Hematopoietic multipotent progenitor cell treated with erythropoietin and hydrocortisone succinate and interleukin-3 and kit ligand, for 6 days (in vitro differentiated cells): ENCODE measurements at places on chromosomes 11 and 22.

- no peak for DNase-seq
Observed at GRCh38 chr22:48489551-48490499, 1337.8 kb downstream of the BRD1 start.

DNA sequence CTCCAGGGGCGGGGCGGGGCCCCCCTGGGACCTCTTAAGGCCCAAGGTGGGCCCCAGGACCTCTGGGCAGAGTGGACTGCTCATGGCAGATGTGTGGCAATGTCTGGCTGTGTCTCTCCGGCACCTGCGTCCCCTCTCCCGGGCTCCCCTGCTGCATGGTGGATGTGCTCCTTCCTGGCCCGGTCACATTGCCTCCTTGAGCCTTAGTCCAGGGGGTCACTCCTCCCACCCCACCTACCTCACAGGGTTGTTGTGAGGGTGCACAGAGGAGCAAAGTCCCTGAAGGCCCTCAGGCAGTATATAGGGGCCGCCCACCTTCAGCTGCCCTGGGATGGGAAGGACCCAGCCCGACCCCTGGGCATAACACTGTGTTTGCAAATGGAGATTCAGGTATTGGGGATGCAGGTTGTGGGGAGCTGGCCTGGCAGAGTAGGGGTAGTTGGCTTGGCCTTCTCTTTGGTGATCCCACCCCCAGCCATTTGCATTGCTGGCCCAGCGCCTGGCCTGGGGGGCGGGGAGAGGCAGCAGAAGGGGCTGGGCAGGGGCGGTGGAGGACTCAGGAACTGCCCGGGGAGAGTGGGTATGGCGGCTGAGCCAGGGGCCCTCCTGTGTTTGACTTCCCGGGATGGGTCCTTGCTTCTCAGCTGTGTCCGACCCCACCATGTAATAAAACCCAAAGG, 11.3 kb downstream of the KCTD17 start:
- DNase-seq = no peak

DNA sequence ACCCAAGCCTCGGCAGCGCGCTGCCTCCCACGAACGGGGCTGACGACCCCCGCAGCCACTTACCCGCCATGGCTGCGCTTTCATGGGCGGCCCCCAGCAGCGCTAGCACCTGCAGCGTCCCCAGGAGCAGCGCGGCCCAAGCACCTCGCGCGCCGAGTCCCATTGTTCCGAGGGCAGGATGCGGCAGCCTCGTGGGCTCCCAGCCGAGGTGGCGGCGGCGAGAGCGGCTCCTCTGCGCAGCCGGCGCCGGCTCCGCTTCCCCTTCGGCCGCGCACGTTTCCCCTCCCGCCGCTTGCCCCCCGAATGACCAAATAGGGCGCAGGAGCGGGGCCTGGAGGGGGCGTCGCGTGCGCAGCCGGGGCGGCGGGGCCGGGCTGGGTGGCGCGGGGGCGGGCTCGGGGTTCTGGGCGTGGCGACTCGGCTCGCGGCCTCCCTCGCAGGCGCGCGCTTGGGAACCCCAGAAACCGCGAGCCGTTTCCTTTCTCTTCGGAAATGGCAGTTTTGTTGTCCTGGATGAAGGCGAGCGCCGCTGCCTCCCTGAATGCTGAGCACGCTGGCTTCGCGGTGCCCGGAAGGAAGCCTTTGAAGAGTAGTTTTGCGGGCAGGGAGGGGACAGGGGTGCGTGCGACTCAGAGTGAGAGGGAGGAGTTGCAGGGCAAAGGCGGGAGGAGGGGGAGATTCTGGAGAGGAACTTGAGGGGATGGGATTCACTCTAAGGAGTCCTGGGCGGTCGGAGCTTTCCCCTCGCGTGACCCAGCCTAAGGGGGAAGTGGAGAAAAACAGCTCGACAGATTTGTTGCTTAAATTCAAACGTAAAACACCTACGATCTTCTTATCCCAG, at the start of gene TMEM123:
TMEM123 (minus strand) TSS at position 305 of the 841 bp plus-strand sequence; CDS start at position 163, 142 bp downstream.
- peak; percentile 87 for DNase-seq

DNA sequence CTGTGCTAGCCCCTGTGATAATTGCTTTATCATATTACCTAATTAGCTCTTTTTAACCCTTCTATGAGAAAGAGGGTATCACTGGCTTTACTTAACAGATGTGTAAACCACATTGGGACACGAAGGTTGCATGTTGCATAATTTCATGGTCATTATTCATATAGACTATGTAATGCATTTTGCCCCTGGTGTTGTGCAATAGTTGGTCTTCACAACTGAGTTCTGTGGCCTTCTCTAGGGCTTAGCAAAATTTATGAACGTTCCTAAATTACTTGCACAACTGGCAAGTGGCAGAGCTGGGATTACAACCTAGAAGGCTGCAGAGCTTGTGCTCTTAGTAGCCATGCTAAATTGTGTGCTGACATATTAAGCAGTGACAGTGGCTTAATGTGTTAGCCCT, 34.6 kb upstream of the PDGFD start:
- DNase-seq = peak; percentile 69

DNA sequence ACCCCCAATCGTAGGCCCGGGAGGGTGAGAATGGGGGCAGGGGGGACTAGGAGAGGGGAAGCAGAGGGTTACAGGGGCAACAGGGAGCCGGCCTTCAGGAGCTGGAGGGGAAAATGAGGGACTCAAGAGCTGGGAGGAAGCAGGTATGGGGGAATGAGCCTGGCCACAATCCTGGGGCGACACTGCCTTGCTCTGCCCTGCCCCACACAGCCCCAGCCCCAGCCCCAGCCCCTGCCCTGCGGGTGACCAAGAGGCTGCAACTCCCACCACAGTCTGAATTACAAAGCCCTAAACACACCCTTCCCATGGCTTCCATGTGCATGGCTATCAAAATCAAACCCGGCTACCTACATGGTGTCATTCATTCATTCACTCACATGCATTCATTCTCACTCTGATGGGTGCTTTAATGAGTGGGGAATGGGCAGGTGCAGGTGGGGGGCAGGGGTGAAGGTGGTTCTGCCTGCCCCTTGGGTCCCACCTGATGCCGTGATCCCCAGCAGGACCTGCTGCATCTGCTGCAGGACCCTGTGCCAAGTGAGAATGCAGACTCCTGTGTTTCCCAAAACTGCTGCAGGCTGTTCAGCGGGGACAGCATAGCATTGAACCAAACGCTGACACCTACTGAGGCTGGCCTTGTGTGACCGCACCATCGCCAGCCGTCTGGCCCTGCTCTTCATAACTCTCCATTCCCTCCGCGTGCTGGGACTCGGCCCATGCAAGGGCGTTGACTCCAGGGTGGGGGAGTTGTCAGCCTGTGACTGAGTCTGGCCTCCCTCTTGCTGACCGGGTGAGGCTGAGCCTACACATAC, 9.5 kb upstream of the LINC01488 start:
- no peak for DNase-seq

- DNase-seq = no peak
Observed at GRCh38 chr22:18152519-18152918, 2.5 kb downstream of the USP18 start.

DNA sequence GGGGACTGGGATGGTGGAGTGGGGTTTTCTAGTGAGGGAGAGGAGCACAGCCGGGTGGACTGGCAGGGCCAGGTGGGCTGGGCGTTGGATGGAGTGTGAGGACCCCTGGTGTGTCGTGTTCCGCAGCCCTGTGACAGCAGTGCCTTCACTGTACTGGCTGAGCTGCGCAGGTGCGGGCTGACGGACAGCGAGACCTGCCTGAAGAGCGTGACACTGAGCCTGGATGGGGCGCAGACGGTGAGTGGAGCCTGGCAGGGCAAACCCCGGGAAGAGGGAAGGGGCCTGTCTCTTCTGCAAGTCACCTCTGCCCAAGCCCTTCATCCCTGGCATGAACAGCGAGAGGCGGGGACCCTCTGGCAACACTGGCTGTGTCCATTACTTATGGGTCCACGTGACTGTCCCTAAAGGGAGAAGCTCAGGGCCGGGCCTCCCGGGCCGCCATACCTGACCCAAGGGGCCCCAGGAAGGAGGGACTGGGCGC, 10.0 kb downstream of the MUC5AC start:
- no peak for DNase-seq

DNA sequence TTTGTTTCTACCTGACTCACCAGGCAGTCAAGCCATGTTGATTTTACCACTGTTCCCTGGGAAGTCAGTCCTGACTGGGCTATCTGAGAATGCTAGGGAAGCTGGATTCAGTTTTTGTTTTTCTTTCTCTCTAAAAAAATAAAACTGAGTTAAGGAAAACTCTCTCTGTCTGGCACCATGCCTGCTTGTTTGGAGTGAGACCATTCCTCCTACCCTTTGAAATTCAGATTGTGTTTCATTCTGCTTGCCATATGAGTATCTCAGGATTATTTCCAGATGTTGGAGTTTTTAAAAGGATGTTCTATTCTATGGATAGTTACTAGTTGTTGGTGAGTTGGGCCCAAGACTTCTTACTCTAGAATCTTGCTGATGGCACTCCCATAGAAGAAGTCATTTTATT, 1917.0 kb downstream of the LRRC4C start:
- DNase-seq = no peak

GRCh38 chr11:19805827-19806226, 93.2 kb downstream of the NAV2 start:
- no peak for DNase-seq

GRCh38 chr11:60241786-60242185, 1.2 kb downstream of the MS4A4E start:
- DNase-seq = no peak

DNA sequence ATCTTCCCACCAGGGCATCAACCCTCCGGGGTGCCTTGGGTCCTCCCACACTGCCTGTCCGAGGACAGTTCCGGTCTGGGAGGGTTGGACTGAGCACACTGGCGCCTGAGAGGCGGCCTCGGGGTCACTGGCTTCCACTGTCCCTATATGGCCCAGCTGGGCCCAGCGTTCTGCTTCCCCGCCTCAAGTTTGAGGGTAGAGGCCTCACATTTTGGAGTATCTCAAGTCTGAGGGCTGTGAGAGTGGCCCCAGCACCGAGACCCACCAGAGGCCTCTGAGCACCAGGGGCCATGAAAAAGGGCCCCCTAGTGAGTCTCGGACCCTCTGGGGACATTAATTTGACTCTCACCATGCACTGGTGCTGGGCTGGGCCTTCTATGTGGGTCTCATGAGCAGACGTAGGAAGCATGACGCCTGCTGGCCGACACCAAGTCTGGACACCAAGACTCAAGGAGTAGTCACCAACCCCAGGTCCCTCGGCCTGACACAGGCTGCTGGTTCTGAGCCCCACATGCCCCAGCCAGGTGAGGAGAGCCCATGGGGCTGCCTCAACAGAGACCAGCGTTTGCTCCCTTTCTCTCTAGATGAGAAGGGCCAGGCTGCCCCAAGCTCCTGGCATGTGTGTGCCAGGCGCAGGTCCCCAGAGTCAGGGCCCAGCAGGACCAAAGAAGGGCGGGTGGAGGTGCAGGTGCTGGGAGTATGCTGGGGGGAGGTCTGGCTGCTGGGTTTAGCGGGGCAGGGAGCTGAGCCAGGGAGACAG, 27.5 kb downstream of the ARVCF start:
- no peak for DNase-seq

- no peak for DNase-seq
Observed at GRCh38 chr11:73671701-73672100, 25.3 kb downstream of the PLEKHB1 start.

DNA sequence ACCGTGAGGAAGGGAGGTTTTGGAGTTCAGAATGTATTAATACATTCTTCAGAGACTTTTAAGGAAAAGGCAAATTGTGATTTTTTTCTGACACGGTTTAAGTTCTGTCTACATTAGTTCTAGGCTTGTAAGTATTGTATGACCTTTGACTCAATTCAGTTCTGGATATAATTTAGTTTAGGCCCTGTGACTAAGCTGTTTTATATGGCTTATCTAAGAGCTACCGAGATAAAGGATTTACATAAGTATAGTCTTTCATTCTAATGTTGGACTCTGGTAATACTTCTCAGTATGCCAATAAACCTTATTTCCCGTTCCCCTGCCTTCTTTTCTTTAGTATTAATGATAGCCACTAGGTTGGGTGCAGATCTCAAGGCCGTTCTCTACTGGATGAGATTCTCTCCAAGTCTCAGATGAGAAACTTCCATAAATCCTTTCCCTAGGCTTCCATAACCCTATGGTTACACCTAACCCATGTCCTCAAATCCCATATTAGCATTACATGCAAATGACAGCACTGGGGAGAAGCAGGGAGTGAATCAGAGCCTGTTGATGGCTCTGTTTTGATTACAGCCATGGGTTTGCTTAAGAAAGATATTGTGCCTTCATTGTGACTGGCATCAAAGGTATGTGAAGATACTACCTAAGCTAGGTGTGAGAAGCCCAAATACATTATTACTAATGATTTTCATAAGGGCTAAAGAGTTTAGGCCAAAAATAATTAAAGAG, 38.7 kb downstream of the BARX2 start:
- DNase-seq = no peak

GRCh38 chr11:110859240-110859840, 147.1 kb upstream of the ARHGAP20 start:
- no peak for DNase-seq

- no peak for DNase-seq
Observed at GRCh38 chr22:20604776-20605221, 97.4 kb downstream of the MED15 start.

DNA sequence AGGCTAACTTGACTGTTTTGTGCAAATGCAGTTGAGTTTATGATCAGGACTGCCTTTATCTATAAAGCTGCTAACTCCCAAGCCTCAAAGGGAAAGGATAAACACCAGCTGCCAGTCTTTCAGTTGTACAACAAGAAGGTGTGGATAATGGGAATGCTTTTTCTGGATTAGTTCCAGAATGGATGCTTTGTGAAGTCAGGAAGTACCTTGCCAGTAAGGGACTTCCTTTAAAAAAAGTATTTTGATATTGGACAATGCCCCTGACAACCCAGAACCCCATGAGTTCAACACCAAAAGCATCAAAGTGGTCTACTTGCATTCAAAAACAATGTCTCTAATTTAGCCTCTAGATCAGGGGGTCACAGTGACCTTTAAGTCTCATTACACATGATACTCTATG, 32.0 kb downstream of the OR5A2 start:
- DNase-seq = no peak

DNA sequence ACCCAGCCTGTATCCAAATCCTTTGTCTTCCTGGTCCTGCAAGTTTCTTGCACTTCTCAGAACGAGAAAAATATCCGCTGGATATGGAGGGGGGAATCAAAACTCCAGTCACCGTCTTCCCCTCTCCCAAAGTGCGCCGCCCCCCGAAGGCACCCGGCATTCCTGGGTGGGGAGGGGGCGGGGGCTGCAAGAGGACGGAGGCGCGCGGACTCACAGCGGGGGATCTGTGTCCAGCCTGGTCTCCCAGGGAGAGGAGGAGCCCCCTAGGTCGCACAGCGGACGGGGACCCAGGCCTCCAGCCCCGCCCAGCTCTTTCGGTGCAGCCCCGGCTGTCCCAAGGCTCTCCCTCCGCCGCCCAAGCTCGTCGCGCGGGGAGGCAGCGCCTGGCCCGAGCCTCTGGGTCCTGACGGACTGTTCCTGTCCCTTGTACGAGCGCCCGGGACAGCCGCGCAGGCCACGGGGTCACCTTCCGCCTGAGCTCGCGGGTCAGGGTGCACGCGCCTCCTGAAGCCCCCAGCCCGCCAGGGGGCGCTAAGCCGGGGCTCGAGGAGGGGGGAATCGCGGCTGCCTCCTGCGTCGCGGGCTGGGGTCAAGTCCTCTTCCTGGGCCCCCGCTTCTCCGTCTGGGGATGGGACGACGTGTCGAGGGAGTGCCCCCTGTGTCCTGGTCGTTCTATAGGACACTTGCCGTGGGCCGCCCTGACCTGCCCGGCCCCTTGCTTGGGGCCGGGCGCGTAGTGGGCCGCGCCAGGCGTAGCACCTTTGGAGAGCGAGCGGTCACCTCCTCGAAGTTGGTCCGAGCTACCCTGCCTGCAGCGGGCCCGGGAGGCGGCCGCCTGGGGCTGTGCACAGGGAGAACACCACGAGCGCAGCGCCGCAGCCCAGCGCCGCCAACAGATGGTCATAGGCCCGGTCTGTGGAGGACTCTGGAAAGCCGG, 2.4 kb upstream of the WNT11 start:
- peak; percentile 82 for DNase-seq
